ENCODE measurements at places on chromosomes 4 and X. TPM values are rescaled to one million over a fixed set of nuclear protein-coding genes. Genes with fewer than 3 reads are reported as not detected.

TRPC5OS gene
- total RNA-seq = not detected

- no peak overlapping the region for H3K27ac ChIP-seq
- DNase-seq = peak; percentile 22
- peaks cover 8% of the 10 kb centered on the region for H3K27me3 ChIP-seq
- no peak overlapping the region for H3K4me3 ChIP-seq
- H3K36me3 ChIP-seq = no peaks in the 10 kb centered on the region
- H3K4me1 ChIP-seq = peaks cover 4% of the 10 kb centered on the region
Observed at GRCh38 chr4:183987987-183988392, 82.9 kb downstream of the STOX2 start.

DNA sequence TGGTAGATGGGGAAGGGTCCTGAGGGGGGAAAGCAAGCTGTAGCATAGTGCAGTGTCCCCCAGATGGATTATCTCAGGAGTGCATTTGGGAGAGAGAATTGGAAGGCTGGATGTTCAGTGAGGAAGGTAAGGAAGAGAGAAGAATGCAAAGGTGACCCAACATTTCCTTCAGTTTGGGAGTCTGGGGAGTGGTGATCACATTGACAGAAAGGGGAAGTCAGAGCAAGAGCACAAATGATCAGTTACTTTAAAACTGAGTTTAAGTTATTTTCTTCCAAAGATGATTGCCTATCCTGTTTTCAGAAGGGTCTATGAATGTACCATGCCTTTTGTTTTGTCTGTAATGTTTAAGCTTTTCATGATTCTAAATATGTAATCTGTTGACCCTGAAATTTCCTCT is 47.6 kb downstream of the ARHGAP10 start:
- H3K27me3 ChIP-seq = no peaks in the 10 kb centered on the region
- DNase-seq = no peak
- H3K4me3 ChIP-seq = no peak overlapping the region
- H3K27ac ChIP-seq = no peak overlapping the region
- no peaks in the 10 kb centered on the region for H3K36me3 ChIP-seq

DNA sequence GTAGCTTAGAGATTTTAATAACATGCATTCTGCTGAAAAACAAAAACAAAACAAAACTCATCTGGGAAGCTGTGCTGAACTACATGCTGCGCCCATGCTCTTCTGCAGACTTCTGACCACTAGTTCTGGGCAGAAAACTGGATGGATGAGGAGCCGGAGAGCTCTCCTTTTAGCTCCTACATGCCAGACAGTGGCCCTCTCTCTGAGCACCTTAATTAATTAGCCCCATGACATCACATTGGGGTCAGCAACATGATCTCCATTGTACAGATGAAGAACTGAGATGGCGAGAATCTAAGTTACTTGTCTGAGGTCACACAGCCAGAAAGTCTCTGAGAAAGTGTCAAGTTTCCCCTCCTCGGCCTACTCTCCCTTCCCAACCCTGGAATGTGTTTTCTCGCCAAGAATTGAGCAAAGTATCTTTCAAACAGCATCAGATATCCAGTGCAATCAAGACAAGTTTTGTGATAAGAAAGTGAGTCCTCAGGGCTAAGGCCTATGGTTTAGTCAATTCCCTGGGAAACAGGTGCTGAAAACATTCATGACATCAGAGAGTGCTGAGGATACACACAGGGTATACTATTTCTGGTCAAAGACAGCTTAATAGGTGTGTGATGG is 21.6 kb downstream of the SCD5 start:
- H3K27ac ChIP-seq = no peak overlapping the region
- no peak overlapping the region for H3K4me3 ChIP-seq
- no peaks in the 10 kb centered on the region for H3K4me1 ChIP-seq
- no peaks in the 10 kb centered on the region for H3K36me3 ChIP-seq
- H3K27me3 ChIP-seq = no peaks in the 10 kb centered on the region

CFAP299 gene
- total RNA-seq = not detected

SSX5 gene
- not detected for total RNA-seq

DNA sequence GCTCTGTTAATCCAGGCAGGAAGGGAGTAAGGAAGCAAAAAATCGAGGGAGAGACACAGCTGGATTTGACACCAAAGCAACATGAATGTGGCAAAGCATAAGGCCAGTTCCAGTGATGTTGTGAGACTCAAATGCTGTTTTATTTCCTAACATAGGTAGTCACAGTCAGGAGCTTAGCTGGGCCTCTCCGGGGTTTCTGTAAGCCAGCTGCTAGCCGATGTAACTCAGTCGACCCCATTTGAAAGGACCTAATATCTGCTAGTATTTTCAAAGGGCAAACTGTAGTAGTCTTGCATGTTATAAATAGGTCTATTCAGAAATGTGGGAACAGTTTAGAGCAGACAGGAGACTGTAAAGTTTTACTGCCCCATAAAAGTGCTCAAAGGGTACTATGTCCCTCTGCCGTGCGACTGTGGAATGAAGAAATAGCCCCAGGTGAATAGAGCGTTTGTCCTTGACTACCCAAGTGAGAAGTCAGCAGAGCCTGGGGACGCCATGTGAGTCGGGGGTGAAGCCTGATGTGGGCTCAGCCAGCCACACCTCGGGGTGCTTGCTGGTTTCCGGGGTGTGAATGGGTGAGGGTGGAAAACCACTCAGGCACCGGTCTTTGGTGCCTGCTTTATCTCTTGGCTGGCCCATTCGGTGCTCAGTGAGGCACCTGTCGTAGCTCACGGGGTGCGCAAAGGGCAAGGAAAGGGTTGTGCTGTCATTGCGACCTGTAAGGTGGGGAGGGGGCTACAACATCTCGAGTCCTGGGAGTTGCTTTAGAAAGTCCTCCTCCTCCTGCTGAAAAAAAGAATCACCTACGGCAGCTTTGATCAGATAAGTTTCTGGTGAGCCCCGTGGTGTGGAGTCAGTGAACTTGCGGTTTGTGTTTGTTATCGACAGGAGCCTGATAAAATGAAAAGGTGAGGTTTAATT is 745 bp downstream of the TRIM2 start:
- peak; percentile 45 for DNase-seq
- no peaks in the 10 kb centered on the region for H3K27me3 ChIP-seq
- H3K4me1 ChIP-seq = peaks cover 34% of the 10 kb centered on the region
- H3K27ac ChIP-seq = peak overlapping the region; percentile 66
- H3K36me3 ChIP-seq = no peaks in the 10 kb centered on the region
- H3K4me3 ChIP-seq = peak overlapping the region; percentile 39

DNA sequence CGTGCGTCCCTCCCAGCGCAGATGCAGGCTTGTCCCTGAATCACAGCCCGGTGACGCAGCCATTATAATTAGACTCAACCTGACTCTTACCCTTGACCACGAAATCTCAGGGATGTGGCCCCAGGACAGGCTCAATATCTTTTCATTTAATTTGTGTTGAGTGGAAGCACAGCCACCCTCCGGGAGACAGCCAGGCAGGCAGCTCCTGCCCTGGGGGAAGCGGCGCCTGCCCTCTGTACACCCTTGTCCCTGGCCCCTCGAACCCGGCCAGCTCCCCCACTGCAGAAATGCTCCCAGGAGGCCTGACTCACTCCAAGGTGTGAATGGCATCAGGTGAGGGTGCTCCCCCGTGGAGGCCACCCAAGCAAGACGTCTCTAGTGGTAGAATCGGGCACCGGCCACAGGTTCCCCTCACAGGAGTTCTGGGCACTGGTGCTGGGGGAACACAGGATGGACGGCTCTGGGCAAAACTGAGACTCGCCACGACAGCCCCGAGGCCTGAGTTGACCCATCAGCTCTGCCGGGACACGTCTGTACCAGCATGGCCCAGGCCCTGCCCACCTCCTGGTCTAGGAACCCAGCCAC is 2.7 kb downstream of the CPLX1 start:
- H3K4me3 ChIP-seq = no peak overlapping the region
- DNase-seq = no peak
- H3K27ac ChIP-seq = no peak overlapping the region
- H3K36me3 ChIP-seq = no peaks in the 10 kb centered on the region

DNA sequence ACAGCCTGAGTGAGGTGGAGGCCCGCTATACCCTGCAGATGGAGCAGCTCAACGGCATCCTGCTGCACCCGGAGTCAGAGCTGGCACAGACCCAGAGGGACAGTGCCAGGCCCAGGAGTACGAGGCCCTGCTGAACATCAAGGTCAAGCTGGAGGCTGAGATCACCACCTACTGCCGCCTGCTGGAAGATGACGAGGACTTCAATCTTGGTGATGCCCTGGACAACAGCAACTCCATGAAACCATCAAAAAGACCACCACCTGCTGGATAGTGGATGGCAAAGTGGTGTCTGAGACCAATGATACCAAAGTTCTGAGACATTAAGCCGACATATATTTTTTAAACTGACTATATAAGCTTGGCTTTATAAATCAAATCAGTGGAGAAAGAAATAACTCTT is 73.3 kb upstream of the HHIP start:
- no peak for DNase-seq
- H3K27ac ChIP-seq = no peak overlapping the region
- H3K27me3 ChIP-seq = peaks cover 3% of the 10 kb centered on the region
- H3K4me3 ChIP-seq = no peak overlapping the region
- no peaks in the 10 kb centered on the region for H3K4me1 ChIP-seq
- no peaks in the 10 kb centered on the region for H3K36me3 ChIP-seq

SPARCL1 gene
- not detected for total RNA-seq

FAM9C gene
- total RNA-seq = not detected

DNA sequence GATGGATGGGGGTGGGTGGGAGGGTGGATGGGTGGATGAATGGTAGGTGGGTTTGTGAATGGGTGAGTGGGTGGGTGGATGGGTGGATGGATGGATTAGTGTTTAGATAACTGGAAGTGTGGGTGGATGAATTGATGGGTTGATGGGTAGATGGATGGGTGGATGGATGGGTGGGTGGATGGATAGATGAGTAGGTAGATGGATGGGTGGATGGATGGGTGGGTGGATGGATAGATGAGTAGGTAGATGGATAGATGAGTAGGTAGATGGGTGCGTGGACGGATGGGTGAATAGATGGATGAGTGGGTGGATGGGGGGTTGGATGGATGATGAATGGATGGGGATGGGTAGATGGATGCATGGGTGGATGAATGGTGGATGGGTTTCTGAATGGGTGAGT is 20.3 kb upstream of the ASMTL start:
- no peak for DNase-seq
- peaks cover 13% of the 10 kb centered on the region for H3K36me3 ChIP-seq
- no peaks in the 10 kb centered on the region for H3K27me3 ChIP-seq
- no peak overlapping the region for H3K27ac ChIP-seq

SORBS2 gene
- total RNA-seq = not detected

PRDM8 gene
- total RNA-seq = 0.35 TPM

- no peaks in the 10 kb centered on the region for H3K4me1 ChIP-seq
- no peak overlapping the region for H3K4me3 ChIP-seq
- no peak overlapping the region for H3K27ac ChIP-seq
- H3K36me3 ChIP-seq = no peaks in the 10 kb centered on the region
- H3K27me3 ChIP-seq = no peaks in the 10 kb centered on the region
Observed at GRCh38 chr4:179398414-179398813, 1956.2 kb upstream of the AGA start.

GRCh38 chrX:136768469-136769084 is 12.2 kb downstream of the ARHGEF6 start:
- no peaks in the 10 kb centered on the region for H3K27me3 ChIP-seq
- peaks cover 48% of the 10 kb centered on the region for H3K4me1 ChIP-seq
- peak overlapping the region; percentile 90 for H3K27ac ChIP-seq
- H3K36me3 ChIP-seq = peaks cover 7% of the 10 kb centered on the region

DNA sequence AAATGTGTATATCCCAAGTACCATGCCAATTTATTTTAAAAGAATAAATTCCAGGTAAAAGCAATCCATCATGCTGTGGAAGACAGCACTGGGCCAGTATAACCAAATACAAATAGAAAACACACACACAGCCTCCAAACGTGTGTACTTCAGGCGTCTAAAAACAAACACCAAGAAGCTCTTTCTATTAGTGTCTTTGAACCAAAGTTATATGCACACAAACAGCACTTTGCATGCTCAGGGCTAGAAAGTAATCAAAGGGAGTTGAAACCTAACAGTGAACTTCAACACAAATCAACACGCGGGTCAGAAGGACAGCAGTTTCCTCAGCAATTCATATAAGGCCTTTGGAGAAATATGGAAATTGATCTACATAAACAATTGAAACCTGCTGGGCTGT is 15.4 kb downstream of the GASK1B start:
- H3K27ac ChIP-seq = no peak overlapping the region
- H3K36me3 ChIP-seq = no peaks in the 10 kb centered on the region
- H3K4me1 ChIP-seq = no peaks in the 10 kb centered on the region
- DNase-seq = no peak
- H3K27me3 ChIP-seq = peaks cover 3% of the 10 kb centered on the region

DNA sequence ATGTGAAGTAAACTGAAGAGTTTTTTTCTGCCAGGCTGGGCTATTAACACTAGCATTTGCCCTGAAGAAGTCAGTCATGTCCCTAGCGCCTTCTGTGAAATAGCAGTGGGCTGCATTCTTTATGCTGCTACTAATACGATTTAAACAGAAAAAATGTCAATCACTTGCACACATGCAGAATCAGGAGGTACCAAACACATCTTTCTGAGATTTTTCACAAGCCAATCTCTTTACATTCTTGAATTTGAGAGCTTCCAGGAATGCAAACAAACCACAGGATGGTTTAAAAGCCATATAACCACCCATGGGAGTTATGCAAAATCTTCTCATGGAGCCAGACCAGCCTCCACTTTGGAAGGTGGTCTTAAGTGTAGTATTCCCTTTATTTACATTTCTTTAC is 220.1 kb downstream of the IQCM start:
- no peak overlapping the region for H3K27ac ChIP-seq
- H3K4me1 ChIP-seq = no peaks in the 10 kb centered on the region
- H3K27me3 ChIP-seq = no peaks in the 10 kb centered on the region
- peaks cover 2% of the 10 kb centered on the region for H3K36me3 ChIP-seq

P2RY4 gene
- total RNA-seq = 0.22 TPM

DNA sequence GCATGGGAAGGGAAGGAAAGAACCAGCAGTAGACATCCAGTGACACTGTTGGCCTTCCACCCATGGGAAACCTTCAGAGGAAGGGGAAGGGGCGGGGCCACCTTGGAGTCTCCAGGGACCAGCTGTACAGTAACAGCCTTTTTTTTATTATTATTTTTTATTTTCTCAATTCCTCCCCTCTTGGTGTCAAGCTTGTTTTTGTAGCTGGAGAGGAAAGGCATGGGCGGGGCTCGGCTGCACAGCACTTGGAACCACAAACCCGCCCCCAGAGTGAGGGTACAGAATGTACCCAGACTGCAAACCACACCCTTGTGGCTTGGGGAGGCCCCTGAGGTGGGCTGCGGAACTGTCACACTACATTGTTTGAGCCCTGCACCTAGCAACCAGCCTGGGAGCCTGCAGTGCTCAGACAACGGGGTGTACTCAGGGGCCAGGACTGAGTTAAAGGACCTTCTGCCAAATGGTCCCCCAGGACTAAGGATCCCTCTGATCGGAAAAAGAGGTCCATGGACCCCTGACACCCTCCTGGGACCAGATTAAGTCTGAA is 45.7 kb downstream of the PRPS1 start:
- no peaks in the 10 kb centered on the region for H3K36me3 ChIP-seq
- peaks cover 60% of the 10 kb centered on the region for H3K4me1 ChIP-seq
- peak; percentile 91 for DNase-seq
- peak overlapping the region; percentile 74 for H3K27ac ChIP-seq

CFP gene
- 6.8 TPM for total RNA-seq

DNA sequence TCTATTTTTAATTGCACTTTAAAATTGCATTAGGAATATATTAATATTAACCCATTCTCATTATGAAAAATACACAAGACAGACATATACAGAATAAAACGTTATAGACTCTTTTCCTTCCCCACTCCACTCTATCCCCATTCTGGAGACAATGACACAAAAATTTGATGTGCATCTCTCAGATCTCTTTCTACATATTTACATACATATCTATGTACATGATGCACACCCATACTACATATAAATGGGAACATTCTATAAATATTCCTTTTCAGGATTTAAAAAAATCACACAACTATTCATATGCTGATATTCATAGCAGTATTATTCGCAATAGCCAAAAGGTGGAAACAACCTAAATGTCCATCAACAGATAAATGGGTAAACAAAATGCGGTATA is 2.4 kb upstream of the CXorf66 start:
- no peaks in the 10 kb centered on the region for H3K36me3 ChIP-seq
- H3K27me3 ChIP-seq = peaks cover 6% of the 10 kb centered on the region
- no peak overlapping the region for H3K4me3 ChIP-seq
- no peak for DNase-seq
- no peaks in the 10 kb centered on the region for H3K4me1 ChIP-seq
- no peak overlapping the region for H3K27ac ChIP-seq

Measured in activated naive CD4-positive, alpha-beta T cell treated with anti-CD3 and anti-CD28 coated beads for 36 hours (primary cell).